ENCODE measurements at places on chromosomes 2 and 18. TPM values are rescaled to one million over a fixed set of nuclear protein-coding genes. Genes with fewer than 3 reads are reported as not detected.

The POTEJ gene
- polyA plus RNA-seq, result not detected

The CASP8 gene
- 25.0 TPM for polyA plus RNA-seq

The MFSD6 gene
- 0.92 TPM for polyA plus RNA-seq

The ZSWIM2 gene
- not detected for polyA plus RNA-seq

The NMUR1 gene
- not detected for polyA plus RNA-seq

The SERPINB12 gene
- not detected for polyA plus RNA-seq

The ADGRF3 gene
- polyA plus RNA-seq, result 1.5 TPM

The IL1F10 gene
- not detected for polyA plus RNA-seq

The SKOR2 gene
- not detected for polyA plus RNA-seq

DNA sequence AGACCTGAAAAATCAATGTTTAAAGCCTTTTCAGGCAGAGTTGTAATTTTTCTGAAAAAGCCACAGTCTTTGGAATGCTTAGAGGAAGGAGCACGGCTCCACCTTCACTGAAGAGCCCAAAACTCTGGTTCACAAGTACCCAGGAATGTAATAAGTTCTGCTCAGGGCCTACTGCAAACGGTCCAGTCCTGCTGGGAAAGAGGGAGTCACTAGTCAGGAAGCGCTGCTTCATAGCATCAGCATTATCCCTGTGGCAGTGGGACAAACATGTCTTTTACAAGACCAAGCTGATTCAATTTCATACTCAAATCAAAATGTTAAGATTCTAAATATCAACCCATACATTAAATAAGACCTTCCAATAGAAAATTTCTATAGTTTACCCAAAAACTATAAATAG is 152.9 kb upstream of the PGAP1 start:
- no peak for DNase-seq

DNA sequence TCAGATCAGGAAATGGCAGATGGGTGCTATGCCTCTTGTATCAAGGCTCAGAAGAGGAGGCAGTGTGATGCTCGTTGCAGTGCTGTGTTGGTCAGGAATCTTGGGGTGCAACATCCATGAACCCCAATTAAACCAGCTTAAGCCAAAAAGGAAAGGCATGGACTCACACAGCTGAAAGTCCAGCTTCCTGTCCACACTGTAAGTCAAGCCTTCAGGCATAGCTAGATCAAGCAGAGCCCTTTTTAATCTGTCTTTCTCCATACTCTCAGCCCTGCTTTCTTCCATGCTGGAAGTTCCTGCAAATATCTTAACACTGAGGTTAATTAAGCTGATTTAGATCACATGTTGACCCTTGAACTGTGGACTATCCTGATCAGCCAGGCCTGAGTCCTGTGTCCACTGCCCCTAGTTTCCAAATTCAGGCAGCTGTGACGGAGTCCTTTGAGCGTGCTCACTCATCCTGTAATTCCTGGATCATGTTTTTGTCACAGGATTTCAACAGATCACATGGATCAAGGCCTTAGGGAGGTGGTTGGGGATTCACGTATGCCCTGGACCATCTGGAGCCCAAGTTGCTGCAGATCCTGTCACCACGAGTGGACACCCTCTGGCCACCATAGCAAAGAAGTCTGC is 4.5 kb upstream of the C2orf74 start:
- DNase-seq, result no peak

- DNase-seq, result no peak
Observed at GRCh38 chr18:23861805-23862470, 152.6 kb upstream of the TTC39C start.

GRCh38 chr2:27092696-27093429 is 6.3 kb downstream of the KHK start:
- DNase-seq, result peak; percentile 81

- DNase-seq, result no peak
Observed at GRCh38 chr2:125698280-125698679, 957.7 kb upstream of the GYPC start.

DNA sequence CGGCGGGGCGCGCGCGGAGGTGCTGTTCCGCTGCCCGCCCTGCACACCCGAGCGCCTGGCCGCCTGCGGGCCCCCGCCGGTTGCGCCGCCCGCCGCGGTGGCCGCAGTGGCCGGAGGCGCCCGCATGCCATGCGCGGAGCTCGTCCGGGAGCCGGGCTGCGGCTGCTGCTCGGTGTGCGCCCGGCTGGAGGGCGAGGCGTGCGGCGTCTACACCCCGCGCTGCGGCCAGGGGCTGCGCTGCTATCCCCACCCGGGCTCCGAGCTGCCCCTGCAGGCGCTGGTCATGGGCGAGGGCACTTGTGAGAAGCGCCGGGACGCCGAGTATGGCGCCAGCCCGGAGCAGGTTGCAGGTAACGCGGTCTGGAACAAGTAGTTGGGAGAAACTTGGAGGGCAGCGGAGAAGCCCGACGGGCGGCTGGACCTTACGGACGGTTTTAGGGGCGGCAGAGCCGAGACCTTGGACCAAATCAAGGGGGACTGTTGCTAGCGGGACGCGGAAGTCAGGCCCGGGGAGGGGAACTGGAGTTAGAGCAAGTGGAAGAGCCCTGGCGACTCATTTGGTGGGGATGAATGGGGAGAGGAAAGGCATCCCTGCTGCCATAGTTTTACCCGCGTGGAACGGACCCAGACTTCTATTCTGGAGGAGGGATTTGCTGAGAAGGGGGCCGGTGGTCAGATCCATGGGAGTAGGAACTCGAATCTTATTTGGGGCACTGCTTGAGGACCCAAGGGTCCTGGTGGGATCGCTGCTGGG is 573 bp downstream of the IGFBP2 start:
- no peak for DNase-seq

DNA sequence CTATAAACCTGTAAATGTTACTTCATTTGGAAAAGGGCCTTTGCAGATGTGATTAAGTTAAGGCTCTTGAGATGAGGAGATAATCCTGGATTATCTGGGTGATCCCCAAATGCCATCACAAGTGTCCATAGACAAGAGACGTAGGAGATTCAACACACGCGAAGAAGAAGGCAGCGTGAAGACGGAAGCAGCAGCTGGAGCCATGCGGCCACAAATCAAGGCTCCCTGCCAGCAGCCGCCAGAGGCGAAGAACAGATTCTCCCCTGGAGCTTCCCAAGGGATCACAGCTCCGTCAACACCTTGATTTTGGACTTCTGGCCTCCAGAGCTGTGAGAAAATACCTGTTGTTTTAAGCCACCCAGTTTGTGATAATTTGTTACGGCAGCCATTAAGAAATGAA is 11.0 kb upstream of the VAPA start:
- no peak for DNase-seq

DNA sequence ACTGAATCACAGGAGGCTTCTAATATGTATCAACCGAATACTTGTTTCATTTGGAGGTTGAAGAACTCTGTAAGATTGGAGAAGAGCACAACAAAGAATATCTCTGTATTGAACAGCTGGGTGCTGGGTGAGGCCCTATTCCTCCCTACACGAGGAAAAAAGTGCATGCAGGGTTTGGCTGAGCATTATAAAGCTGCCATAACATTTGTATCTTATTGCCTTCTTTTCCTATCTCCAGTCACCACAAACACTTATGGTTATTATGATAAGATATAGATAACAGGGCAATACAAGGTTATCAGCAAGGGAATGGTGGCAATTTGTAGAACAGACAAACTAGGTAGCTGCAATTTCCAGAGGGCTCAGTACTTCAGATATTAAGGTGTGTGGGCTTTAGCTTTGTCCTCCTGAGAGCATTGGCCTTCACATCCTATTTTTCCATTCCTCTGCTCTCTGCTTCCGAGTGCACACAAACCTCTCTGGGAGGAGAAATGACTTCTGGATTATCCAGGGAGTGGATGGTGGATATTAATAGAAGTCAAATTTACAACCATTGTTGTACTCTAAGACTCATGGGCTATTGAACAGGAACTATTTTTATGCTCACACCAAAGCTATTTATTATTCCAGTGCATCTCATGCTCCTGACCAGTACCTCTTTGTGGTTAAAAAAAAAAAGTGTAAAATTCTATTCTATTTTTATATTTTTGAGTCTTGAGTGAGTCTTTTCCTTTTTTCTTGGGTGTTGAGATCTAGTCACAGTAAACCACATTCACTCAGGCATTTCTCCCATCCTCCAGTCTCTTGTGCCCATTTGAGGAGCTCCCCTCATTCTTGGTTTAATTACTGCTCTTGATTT is 248.4 kb downstream of the ETAA1 start:
- DNase-seq, result no peak

GRCh38 chr18:50879302-50880118 is 592 bp downstream of the ME2 start:
- DNase-seq, result peak; percentile 18

GRCh38 chr2:207836521-207837133 is 66.9 kb upstream of the FZD5 start:
- DNase-seq, result peak; percentile 38

GRCh38 chr2:224970311-224970710 is 72.0 kb downstream of the DOCK10 start:
- DNase-seq, result no peak

GRCh38 chr2:190685333-190685732 is 36.5 kb downstream of the NAB1 start:
- no peak for DNase-seq

GRCh38 chr2:51959696-51960095 is 927.8 kb upstream of the NRXN1 start:
- no peak for DNase-seq

DNA sequence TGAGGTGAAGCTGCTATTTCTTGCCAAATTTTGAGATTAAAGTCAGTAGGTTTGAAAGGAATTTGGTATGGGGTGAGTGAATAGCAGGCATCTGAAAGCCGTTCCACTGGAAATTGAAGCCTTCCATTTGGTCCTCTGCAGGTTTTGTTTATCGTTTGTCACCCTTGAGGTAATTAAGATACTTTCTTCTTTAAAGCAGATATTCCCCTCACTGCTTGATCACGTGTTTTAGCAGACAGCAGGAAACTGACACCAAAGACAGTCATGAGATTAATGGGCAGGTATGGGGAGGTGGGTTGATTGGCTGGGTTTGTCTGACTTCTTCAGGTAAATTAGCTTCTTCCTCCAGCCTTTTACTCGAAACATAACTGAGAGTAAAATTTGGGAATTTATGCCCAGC is 10.7 kb downstream of the LPIN1 start:
- DNase-seq, result no peak

- DNase-seq, result peak; percentile 42
Observed at GRCh38 chr2:198309673-198310280, 505.4 kb downstream of the PLCL1 start.

DNA sequence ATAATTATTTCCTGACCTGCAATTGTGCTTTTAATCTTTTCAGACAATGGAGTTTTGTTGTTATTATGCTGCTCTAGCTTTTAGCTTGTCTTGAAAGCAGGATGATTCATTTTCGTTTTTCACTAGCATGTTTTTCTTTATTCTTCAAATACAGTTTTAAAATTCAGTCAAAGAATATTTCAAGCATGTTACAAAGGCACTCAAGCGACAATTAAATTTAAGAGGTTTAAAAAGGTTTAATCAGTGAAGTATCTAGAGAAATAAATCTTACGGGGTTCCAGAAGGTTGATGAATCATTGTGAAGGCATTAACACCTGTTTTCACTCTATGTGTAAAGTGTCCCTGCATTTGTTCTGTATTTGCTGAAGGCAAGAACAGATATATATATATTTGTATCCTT is 390.7 kb upstream of the TMEFF2 start:
- no peak for DNase-seq

DNA sequence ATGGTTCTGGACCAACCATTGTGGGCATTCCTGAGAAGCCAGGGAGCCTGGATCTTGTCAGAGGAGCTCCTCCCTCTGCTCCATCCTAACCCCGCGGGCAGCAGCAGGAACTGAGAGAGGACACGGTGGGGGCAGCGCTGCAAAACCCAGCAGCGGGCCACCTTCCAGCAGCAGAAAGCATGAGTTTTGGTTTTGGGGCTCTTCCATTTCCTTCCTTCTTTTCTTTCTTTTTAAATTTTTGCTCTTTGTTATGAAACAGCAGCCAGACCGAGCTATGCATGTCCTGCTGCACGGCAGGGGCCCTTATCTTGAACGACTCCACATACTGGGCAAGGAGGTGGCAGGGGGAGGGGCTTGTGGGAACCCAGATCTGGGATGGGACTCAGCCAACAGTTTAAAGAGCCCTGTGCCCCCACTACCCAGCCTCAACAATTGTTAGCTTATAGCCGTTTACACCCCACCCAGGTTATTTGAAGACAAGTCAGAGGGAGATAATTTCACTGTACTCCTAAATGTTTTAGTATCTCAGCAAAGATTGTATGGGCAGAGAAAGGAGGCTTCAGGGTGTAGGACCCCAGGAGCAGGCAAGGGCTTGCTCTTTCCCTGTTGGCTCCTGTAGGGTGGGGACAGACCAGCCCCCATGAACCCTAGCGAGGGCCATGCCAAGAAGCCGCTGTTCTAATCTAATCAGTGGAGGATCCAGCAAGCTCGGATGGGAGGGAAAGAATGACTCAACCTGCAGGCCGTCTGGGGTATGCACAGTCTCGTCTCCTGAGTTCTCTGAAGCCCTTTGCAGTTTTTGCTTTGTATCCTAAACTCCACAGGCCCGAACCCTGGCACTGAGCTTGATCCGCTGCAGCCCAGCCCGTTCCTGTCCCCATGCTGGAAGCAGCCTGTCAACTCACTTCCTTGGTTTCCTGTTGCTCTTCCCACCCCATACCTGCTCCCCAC is 75.3 kb downstream of the LRRFIP1 start:
- no peak for DNase-seq

DNA sequence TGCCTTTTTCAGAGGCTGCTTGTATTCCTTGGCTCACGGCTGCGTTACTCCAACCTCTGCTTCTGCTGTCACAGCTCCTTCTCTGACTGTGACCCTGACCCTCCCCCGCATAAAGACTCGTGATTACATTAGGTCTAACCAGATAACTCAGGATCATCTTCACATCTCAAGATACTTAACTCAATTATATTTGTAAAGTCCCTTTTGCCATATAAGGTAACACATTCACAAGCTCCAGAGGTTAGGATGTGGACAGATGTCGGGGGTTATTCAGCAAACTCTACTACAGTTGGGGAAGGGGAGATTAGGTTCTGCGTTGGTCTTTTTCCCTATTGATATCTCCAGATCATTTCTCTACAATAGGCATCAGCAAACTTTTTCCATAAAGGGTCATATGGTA is 76.9 kb downstream of the EVA1A start:
- DNase-seq, result no peak

- DNase-seq, result no peak
Observed at GRCh38 chr18:38413193-38413592, 847.6 kb upstream of the CELF4 start.

- DNase-seq, result no peak
Observed at GRCh38 chr2:195408196-195408595, 248.8 kb upstream of the SLC39A10 start.

- DNase-seq, result no peak
Observed at GRCh38 chr2:12251749-12252148, 465.0 kb upstream of the TRIB2 start.

GRCh38 chr2:45672138-45672537 is 20.7 kb downstream of the PRKCE start:
- DNase-seq, result no peak
